ENCODE measurements at places on chromosomes 7 and 10.

- DNase-seq: no peak
These were observed 1.1 kb downstream of the MARVELD1 start for GRCh38 chr10:97714401-97715258.

- no peak for DNase-seq
These were observed 62.8 kb upstream of the EBF3 start for GRCh38 chr10:130026670-130027456.

GRCh38 chr7:77481615-77482014 lies 55.5 kb upstream of the PTPN12 start:
- no peak for DNase-seq

- peak; percentile 69 for DNase-seq
These were observed 82.4 kb downstream of the ADCYAP1R1 start for GRCh38 chr7:31134246-31135188.

GRCh38 chr10:47071891-47072290 lies 160.7 kb downstream of the PTPN20 start:
- DNase-seq: no peak

DNA sequence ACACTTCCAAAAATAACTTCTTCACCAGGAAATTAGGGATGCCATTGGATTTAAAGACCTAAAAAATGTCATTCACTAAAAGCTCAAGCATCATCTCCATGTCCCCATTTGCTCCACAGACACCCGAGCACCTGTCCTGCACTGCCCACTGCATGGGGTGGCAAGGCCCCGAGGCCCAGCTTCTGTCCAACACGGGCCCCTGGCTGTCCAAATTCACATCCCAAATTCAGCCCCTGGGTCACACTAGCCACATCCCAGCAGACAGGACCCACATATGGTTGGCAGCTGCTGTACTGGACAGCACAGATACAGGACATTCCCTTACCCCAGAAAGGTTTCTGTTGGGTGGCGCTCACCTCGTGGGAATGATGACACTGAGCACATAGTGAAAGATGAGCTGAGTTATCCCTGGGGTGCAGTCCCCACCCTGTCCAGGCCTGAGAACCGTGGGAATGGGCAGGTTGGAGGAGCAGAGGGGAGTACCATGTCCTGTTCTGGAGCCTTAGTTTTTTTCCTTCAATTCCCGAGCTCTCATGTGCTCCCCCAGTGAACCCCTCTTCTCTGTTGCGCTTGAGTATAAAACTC lies 55.3 kb downstream of the CSGALNACT2 start:
- DNase-seq: no peak

DNA sequence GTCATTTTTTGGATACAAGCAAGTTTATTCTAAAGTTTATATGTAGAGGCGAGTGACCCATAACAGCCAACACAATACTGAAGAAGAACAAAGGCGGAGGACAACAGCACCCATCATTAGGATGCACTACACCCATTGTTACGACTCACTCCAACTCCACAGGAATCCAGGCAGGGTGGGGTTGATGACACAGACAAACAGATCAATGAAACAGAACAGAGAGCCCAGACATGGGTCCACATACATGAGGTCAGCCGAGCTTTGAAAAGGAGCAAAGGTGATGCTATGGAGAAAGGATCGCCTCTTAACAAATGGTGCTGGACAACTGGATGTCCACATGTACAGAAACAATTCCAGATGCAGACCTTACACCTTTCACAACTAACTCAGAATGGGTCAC lies 426.4 kb downstream of the PTPRN2 start:
- no peak for DNase-seq

- no peak for DNase-seq
These were observed 22.5 kb downstream of the KMT2E start for GRCh38 chr7:105036217-105037168.

- no peak for DNase-seq
These were observed 107.2 kb upstream of the INHBA start for GRCh38 chr7:41809940-41810576.

DNA sequence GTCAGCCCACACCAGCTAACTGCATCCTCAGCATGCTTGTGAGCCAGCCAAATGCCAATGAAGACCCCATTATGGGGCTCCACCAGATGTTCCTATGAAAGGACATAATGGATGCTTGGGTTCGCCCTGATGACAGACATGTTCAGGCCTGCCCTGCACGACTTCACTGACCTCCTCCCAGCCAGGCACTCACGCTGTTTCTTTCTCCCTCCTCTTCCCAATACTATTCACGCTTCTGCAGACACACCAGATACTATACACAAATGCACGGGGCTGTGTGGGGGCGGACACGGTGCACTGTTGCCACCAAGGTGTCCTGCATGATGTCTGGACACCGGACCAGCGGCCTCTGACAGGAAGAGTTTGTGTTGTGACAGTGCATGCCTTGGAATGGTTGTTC lies 284.2 kb downstream of the PRPF18 start:
- no peak for DNase-seq

DNA sequence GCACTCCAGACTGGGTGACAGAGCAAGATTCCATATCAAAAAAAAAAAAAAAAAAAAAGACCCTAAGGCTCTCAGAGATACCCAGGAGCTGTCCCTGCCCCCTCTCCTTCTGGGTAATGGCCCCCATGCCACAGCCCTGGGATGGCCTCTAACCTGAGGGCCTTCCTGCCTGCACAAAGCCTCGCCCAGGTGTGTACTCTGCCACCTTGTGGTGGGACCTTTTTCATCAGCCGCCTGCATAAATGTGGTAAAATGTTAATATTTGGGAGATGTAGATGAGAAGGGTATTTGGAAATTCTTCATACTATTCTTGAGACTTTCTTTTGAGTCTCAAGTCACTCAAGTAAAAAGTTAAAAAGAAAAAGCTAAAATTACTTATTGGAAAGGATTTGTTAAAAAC lies 46.3 kb upstream of the RNF216 start:
- peak; percentile 32 for DNase-seq

- DNase-seq: no peak
These were observed 10.3 kb upstream of the PLAC9 start for GRCh38 chr10:80122110-80122710.

- no peak for DNase-seq
These were observed 9.1 kb downstream of the ZMIZ2 start for GRCh38 chr7:44757739-44758138.

- DNase-seq: no peak
These were observed 59.3 kb upstream of the APBB1IP start for GRCh38 chr10:26378861-26379294.

DNA sequence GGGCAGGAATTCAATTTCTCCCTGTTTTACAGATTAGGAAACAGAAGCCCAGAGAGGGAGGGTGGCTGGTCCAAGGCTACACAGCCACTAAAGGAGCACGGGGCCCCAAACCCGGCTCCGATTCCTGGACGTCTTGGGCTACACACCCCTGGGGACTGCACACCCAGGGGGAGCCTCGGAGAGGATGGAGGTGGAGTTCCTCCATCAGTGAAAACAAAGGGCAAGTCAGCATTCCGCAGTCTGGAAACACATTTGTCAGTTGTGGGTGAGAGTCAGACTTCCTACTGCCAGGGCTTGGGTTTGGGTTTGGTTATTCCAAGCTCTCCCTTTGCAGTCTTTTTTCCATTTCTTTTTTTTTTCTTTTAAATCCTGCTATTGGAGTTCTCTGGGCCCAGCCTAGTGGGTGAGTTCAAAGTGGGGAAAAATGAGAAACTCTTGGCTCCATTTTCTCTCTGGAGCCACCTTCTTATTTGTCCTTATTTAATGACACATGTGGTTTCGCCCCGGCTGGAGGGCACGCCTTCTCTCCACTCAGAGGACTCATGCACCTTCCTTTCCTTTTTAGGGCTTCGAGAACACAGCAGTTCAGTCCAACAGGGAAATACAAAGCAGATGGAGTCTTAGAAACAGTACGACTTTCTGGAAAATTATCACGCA lies 59.9 kb upstream of the AQP1 start:
- DNase-seq: no peak

DNA sequence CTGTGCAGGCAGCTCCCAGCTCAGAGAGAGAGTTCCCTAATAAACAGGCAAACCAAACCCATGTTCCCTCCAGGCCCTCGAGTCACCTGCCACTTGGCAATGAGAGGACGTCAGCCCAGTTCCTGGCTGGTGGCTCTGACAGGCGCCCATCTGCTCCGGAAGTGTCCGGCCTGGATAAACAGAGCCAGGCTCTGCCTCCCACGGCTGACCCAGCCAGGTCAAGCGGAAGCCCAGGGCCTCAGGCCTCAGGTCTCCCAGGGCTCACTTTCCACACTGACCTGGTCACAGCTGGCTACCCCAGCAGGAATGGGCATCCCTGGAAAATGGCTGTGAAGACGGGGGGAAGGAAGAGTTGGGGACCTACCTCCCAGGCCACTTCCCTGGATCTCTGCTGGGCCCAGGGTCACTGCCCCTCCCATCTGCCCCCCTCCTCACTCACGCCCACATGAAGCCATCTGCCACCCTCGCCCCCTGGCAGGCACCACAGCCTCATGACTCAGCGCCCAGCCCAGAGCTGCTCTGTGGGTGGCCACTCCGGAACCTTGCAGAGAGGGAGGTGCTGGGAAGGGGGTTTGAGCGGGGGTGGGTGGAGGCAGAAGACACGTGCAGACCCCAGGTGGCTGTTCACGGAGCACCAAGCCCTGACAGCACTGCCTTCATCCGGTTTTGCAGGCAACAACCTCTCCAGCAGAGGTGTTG lies 37.4 kb upstream of the DUSP5 start:
- no peak for DNase-seq

Measured in hematopoietic multipotent progenitor cell treated with erythropoietin and hydrocortisone succinate and interleukin-3 and kit ligand, for 15 days (in vitro differentiated cells).